ENCODE measurements at places on chromosomes 13 and 19.

DNA sequence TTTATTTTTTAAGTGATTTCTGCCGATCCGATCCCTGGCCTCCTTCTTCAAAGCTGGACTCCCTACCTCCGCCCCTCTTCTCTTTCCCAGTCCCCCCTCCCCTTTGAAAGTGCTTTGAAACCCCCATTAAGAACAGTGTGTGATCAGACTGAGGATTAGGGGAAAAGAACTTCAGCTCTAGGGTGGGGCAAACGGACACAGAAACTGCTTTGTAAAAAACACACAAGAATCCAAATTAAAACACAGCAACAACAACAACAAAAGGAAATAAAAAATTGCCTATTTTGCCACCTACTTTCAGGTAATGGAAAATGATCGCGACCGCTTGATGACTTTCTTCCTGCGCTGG is 1.4 kb downstream of the SPRY2 start:
- no peak for DNase-seq

- DNase-seq, result no peak
Observed at GRCh38 chr13:26029581-26030136, 22.2 kb downstream of the SHISA2 start.

GRCh38 chr13:64556376-64556775 is 2673.8 kb downstream of the PCDH9 start:
- DNase-seq, result no peak

DNA sequence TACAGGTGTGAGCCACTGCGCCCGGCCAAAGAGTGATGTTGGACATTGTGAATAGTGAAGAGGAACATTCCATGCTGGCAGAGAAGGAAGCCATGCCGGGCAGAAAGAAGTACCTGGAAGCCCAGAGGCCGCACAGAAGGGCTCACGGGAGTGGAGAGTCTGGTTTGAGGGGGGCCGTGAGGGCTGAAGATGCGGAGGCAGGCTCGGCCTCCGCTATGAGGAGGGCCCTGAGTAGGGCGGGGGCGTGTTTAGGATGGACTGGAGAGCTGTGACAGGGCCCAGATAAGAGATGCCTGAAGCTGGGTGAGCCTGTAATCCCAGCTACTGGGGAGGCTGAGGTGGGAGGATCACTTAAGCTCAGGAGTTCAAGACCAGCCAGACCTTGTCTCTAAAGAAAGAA is 1.6 kb downstream of the JOSD2 start:
- no peak for DNase-seq

DNA sequence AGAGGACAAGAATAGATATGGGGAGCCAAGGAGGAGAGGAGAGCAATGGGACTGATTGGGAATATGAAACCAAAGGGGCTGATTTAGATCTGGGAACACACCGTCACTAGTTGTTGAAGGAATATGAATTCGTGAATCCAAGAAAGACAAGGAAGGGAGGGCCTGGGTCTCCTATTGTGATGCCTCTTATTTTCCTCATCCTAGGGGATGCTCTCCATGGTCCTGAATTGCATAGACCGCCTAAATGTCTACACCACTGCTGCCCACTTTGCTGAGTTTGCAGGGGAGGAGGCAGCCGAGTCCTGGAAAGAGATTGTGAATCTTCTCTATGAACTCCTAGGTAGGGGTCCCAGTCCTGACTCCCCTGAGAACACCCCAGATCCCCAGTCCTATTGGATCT is 21.5 kb downstream of the RYR1 start:
- no peak for DNase-seq

- DNase-seq, result no peak
Observed at GRCh38 chr19:30423481-30423880, 51.3 kb downstream of the ZNF536 start.

GRCh38 chr19:48968813-48969218 is 3.7 kb downstream of the FTL start:
- no peak for DNase-seq
